GM12865 (cell line): ENCODE measurements at places on chromosomes 13 and 19.
A peak's percentile ranks its signal among the peaks of the same experiment; 100 is the strongest.

GRCh38 chr13:27535546-27535945, 84.8 kb downstream of the LNX2 start:
- no peak for DNase-seq

DNA sequence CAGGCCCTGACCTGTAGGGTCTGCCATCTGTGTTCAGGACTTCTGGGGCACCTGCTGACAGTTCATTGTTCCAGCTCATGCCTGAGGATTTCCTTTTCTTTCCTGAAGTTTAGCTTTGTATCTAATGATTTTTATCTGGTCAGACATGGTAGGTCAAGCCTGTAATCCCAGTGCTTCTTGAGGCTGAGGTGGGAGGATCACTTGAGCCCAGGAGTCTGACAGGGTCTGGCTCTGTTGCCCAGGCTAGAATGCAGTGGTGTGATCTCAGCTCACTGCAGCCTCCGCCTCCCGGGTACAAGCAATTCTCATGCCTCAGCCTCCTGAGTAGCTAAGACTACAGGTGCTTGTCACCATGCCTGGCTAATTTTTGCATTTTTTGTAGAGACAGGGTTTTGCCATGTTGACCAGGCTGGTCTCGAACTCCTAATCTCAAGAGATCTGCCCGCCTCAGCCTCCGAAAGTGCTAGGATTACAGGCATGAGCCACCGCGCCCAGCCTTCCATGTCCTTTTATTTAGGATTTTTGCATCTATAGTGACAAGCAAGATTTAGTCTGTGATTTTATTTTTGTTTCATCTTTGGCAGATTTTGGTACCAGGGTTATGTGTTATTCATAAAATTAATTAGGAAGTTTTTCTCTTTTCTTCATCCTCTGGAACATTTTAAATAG, 33.2 kb downstream of the CHST8 start:
- DNase-seq: no peak

- DNase-seq: no peak
Observed at GRCh38 chr19:11251217-11251616, 11.1 kb downstream of the DOCK6 start.

DNA sequence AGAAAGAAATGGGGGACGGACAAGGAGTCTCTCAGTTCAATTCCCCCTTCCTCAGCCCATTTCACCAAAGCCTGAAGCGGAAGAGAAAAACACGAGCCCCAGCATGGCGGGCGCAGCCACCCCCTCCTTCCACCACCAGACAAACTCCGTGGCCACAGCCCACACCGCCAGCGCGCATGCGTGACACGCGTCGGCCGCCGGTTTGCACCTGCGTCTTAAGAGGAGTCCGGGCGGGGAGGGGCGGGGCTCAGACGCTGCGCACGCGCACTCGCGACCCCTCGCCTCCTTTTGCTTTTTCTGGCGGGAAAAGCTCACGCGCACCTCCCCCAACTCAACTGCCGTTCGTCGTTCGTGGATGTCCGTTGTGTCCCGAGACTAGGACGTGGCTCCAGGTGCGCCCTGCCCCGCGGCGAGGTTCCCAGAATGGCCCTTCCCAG, at the start of gene KASH5:
Gene KASH5 (plus strand): TSS at position 314 of the 437 bp plus-strand sequence. CDS start 2,635 bp downstream, outside the sequence.
- peak; percentile 96 for DNase-seq

- peak; percentile 48 for DNase-seq
Observed at GRCh38 chr19:49684251-49684982, 5.0 kb upstream of the ADM5 start.

- DNase-seq: no peak
Observed at GRCh38 chr13:40776232-40776631, 5.2 kb upstream of the MRPS31 start.

- DNase-seq: peak; percentile 67
Observed at GRCh38 chr19:2627319-2627829, 75.1 kb downstream of the GNG7 start.

- DNase-seq: no peak
Observed at GRCh38 chr19:51367255-51367564, 1.0 kb upstream of the ETFB start.

DNA sequence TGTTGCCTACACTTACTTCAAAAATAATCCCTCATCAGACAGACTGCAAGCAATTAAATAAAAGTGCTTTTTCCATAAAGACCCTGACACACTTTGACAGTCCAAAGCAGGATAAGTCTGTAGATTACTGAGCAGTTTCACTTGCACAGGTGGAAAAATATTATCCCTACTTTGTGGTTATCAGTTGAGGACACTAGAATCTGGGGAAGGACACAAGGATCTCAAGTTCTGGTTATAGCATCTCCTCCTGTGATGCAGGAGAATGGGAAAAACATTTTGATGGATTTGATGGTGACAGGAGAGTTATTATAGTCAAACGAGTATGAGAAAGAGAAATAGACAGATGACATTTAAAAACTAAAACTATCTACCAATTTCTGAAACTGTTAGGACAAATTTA, 122.9 kb upstream of the PCDH9 start:
- no peak for DNase-seq

DNA sequence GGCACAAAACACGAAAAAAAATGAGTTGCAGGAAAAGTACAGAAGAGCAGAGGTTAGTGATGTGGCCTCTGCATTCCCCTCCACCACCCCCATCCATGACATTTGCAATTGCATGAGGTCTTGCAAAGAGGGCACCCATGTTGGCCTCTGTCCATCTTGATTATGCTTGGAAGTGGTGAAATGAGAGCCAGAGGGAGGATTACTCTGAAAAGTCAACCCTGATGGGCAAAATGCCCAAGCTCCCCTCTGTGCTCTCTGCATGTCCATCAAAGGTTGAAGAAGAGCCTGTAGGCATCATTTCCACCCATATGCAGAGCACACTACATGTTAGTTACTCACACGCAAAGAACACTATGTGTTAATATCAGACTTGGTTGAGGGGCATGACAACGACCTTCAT, 71.4 kb downstream of the SLC15A1 start:
- no peak for DNase-seq

DNA sequence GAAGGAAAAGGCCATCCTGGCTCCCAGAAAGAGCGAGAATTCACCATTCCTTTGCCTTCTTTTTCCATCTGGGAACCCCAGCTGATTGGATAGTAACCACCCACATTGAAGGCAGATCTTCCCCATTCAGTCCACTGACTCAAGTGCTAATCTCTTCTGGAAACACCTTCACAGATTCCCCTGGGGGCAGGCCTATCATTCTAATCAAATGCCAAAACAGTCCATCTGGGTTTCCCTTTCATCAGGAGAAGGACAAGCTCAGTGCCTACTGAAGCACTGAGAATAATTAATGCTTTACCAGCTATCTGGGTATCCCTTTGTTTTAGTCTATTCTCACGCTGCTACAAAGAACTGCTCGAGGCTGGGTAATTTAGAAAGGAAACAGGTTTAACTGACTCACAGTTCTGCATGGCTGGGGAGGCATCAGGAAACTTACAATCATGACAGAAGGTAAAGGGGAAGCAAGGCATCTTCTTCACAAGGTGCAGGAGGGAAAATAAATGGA, 293.2 kb downstream of the ENOX1 start:
- DNase-seq: no peak

- peak; percentile 51 for DNase-seq
Observed at GRCh38 chr13:40433577-40433976, 232.9 kb downstream of the FOXO1 start.

DNA sequence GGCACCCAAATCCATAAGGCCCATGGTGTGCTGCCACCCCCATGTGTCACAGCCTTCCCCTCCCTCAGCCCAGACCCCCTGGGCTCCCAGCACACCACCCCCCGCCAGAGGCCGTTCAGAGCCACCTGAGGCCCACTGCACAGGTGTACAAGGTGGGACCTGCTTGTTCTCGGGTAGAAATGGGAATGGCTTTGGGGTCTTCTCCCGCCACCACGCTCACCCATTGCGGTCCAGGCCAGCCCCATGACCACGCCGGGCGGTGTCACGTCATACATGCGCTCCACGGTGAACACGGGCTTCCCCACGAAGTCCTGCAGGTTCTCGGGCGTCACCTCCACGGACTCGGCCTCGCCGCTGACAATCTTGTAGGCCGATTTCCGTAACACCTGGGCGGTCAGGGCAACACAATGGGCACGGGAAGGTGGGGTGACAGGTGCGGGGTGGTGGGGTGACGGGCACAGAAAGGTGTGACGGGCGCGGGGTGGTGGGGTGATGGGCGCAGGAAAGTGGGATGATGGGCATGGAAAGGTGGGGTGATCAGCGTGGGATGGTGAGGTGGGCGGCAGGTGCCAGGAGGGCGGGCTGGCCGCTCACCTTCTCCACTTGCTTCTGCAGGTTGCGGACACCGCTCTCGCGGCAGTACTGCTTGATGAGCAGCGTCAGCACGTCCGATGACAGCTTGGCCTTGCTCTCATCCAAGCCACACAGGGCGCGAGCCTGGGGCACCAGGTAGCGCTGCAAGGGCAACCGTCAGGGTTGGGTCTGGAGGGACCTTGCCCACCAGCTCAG, 4.3 kb downstream of the RPL36 start:
- peak; percentile 26 for DNase-seq

GRCh38 chr19:371501-372168, 27.0 kb upstream of the MIER2 start:
- no peak for DNase-seq

DNA sequence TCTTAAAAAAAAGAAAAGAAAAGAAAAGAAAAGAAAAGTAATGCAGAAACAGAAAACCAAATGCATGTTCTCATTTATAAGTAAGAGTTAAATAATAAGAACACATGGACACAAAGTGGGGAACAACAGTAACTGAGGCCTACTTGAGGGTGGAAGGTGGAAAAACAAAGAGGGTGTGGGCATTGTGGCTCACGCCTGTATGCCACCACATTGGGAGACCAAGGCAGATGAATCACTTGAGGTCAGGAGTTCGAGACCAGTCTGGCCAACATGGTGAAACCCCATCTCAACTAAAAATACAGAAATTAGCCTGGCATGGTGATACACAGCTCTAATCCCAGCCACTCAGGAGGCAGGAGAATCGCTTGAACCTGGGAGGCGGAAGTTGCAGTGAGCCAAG, 8.1 kb downstream of the ZNF708 start:
- no peak for DNase-seq

DNA sequence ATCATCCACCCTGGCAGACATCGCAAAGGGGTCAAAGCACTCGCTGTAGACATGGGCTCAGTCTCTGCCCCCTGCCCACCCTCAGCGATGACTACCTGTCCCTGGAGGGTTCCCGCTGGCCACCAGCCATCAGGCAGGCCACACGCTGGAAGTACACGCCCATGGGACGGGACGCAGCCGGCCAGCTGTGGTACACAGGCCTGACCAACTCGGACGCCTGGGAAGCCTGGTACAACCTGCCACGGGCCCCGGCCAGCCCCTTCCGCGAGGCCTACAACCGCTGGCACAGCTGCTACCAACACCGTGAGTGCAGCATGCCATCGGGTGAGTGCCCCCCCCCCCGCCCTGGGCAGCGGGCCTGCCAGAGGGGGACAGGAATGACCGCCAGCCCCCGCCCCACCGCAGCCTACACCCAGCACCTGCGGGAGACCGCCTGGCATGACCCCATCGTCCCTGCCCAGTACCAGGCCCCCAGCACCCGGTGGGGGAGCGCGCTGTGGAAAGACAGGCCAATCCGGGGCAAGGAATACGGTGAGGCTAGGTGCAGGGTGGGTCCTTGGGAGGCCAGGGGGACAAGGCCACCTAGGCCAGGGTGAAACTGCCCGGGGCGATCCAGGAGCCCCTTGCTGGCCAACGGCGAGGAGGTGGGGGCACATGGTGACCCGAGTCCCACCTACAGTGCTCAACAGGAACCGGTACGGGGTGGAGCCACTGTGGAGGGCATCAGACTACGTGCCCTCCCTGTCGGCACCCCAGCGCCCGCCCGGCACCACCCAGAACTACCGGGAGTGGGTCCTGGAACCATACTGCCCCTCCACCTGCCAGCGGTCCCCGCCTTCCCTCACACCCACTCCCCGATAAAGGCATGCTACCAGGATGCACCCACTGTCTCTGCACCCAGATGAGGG, 4.4 kb downstream of the TEKTIP1 start:
- DNase-seq: no peak

- DNase-seq: peak; percentile 4
Observed at GRCh38 chr13:81171065-81171647, 830.2 kb upstream of the SPRY2 start.
